ENCODE measurements at places on chromosomes 3 and 15.

DNA sequence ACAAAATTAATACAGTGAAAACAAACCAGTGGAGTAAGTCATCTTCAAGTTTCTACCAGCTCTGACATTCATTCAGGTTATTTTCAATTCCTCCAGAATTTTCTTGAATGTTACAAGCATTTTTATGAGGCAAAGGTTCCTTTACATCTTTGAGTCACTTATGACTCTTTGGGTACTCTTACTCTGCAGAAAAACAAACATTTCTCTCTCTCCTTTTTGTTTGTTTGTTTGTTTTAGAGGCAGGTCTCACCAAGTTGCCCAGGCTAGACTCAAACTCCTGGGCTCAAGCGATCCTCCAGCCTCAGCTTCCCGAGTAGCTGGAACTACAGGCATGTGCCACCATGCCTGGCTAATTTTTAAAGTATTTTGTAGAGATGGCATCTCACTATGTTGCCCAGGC is 233.5 kb downstream of the ADAMTSL3 start:
- no peak for DNase-seq

- peak; percentile 59 for DNase-seq
Measured at GRCh38 chr3:94336046-94336753, 273.3 kb downstream of the NSUN3 start.

- DNase-seq: peak; percentile 99
Measured at GRCh38 chr3:177589911-177590381, 392.7 kb upstream of the TBL1XR1 start.

DNA sequence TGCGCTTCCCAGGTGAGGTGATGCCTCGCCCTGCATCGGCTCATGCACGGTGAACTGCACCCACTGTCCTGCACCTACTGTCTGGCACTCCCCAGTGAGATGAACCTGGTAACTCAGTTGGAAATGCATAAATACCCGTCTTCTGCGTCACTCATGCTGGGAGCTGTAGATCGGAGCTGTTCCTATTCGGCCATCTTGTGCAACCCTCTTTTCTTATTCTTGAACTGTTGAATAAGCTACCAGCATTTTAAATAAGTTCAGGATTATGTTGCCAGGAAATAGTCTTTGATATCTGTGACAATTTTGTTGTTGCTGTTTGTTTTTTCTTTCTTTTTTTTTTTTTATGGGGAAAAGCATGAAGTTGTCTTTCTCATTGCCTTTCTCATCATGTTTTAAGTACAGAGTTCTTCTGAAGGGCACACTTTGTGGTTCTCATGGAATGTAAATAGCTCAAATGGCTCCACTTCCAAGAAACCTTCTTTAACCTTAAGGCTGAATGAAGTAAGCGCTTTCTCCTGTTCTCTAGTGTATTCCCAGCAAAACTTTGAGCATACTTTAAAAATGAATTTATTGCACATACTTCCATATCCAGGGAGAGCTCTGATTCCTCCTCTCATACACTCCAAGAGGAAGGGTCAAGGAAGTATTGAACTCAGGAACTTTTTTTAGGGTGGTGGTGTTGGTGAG is 468.0 kb upstream of the TBL1XR1 start:
- peak; percentile 25 for DNase-seq

GRCh38 chr3:25191673-25192072 is 236.4 kb upstream of the RARB start:
- DNase-seq: no peak

DNA sequence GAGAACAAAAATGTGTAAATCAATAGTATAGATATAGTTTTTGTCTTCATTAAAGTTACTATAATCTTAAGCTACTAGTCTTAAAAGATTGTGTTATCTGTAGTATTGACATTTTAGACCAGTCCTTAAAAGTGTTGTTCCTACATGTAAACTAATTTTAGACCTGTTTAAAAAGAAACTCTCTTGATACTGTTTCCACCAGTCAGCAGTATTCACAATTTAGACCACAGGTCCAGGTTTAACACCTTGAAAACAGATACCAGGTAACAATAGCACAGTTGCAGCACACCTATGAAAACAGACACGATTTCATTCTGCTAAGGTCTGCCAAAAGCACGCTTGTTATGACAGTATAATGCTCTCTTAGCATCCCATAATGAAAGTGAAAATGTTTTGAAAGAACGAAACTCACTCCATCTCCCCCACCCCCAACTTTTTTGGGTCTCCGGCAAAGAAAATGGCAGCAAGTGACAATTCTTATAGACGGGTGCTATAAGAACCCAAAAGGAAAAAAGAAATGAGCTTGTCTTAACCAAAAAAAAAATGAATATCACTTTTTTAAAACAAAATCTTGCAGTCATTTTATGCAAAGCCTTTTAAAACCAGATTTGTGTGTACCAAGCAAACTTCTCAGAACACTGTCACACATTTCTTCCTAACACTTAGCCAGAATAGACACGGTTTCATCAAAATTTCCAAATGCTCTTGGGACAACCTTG is 1.6 kb downstream of the EIF4E3 start:
- no peak for DNase-seq

GRCh38 chr15:72935521-72935920 is 116.7 kb upstream of the NEO1 start:
- no peak for DNase-seq

GRCh38 chr15:60766391-60767128 is 287.6 kb upstream of the ICE2 start:
- DNase-seq: no peak

DNA sequence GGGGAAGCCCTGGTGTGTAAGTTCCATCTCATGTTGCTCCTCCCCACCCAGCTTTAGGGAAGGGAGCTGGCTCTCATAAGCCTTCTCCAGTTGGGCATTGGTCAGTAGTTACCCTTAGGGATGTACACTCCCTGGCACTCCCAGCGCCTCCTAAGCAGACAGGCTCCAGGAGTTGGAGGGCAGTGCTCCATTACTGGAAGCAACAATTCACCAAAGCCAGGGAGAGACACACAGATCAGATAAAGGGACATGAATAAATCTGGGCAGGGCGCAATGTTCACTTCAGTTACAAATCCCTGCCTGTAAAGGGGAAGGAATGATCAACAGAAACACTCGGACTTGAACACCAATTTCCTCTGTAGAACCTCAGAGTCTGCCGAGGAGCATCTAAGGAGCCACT is 169.1 kb upstream of the CTNNB1 start:
- DNase-seq: no peak

GRCh38 chr3:106619-107018 is 89.9 kb upstream of the CHL1 start:
- no peak for DNase-seq

DNA sequence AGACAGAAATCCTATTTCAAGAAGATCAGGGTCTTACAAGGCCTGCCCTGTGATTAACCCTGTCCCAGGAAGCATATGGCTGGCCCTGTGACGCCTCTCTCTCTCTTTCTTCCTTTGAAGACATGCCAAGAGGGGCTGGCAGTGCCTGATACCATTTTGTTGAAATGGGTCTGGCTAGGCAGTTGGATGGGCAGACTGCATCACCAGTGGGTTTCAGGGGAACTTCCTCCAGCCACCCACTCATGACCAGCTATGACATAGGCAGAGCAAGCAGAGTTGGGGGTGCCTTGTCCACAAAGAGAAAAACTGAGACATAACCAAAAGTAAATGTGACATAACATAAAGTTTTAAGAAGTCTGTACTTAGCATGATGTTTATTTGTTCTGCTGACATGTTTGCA is 31.4 kb upstream of the MANF start:
- no peak for DNase-seq

DNA sequence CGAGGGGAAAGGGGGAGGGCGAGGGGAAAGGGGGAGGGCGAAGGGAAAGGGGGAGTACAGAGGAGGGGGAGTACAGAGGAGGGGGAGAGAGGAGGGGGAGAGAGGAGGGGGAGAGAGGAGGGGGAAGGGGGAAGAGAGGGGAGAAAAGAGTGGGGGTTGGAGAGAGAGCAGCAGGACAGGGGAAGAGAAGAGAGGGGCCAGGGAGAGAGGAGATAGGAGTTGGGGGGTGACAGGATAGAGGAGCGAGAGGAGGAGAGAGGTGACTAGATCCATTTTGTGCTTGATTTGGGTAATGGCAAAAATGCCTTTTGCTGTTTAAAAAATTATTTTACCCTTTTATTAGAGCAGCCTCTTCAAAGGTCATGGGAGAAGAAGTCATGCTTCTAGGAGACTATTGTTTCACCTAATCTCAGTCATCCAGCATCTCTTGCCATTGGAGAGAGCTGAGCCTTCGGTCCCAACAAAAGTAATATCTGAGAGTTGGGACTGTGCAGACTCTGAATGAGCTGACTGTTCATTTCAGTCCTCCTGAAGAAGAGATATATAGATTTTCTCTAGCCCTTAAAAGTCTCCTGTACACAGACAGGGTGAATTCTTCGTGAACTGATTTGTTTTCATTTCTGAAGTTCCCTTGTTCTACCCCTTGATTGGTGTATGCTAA is 15.1 kb upstream of the TOP2B start:
- DNase-seq: no peak

DNA sequence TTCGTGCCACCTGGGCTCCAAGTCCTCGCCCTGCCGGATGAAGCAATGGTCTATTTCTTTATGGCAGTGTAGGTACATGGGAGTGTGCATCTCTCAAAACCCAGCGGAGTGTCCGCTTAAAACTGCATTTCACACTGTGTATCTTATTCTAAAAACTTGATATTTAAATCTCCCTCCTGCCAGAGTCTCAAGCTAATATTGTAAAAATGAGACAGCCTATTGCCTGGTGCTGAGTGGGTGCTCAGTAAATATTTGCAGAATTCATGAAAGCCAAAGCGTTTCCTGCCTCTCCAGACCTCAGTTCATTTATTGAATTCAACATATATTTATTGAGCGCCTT is 330 bp upstream of the TBC1D2B start:
- DNase-seq: no peak

DNA sequence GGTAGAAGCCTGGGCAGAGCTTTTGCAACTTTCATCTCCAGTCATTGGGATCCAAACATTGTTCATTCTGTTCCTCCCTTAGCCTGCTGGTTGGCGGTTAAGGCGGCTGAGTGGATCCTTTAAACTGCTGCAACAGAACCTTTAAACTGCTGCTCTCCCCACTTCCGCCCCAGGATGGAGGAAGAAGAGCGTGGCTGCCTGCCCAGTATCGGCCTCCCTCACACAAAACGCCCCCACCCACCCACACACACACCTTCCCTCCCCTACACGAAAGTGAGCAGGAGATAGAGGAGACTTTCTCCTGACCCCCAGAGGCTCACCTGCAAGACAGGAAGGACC is 460 bp upstream of the ZMAT3 start:
- peak; percentile 21 for DNase-seq

DNA sequence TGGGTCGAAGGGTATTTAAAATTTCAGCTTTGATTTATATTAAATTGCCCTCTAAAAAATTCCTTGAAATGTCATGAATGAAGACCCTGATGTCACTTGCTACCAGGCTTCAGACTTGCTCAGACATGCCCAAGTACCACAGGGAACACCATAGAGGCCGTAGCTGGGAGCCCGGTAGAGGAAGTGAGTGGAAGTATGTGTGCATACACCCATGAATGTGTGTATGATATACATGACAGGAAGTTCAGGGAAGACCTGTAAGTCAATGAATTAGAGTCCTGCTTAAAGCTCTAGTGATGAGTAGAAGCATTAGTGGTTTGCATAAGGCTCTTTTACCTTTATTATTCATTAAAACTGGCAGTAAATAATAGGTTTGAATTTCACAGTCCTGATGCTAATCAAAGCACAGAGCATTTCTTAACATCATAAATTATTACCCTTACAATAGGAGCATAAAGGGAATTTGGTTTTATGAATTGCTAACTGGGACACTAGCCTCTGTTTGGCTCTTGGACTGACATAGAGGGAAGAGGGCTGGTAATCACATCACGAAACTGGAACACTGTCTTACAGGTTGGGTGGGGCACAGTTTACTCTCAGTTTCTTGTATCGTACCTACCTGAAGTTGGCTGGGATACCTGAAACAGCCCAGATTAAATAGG is 144.4 kb downstream of the CHST2 start:
- no peak for DNase-seq

DNA sequence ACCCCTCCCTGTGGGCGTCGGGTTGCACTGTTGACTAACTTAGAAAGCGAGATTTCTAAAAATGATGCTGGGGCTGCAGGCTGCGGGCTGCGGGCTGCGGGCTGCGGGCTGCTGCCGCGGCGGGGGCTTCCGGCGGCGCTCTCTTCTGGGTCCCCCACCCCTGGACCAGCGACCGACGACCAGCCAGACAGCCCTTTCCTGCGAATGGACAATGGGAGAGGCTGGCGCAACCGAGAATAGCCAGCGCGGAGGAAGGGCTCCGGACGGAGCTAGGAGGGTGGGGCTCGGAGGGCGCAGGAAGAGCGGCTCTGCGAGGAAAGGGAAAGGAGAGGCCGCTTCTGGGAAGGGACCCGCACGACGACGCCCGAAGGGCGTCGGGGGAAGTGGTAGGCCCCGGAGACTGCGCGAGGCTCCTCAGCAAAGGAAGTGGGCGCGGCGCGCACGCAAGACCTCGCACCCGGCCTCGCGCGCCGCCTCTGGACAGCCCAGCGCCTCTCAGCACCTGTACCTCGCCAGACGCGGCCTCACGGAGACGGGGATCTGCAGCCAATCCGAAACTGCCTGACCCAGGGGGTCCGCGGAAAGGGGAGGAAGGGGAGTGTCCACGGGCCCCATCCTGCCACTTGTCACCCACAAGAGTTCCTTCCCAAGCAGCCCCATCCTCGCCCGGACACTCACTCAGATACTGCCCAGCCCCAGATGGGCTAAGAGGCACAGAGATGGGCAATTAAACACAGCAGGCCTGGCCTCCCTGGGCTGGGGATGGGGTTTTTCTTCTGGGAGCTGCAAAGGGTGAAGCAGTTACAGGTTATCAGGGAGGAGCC is 70.7 kb downstream of the SLC12A8 start:
- no peak for DNase-seq

DNA sequence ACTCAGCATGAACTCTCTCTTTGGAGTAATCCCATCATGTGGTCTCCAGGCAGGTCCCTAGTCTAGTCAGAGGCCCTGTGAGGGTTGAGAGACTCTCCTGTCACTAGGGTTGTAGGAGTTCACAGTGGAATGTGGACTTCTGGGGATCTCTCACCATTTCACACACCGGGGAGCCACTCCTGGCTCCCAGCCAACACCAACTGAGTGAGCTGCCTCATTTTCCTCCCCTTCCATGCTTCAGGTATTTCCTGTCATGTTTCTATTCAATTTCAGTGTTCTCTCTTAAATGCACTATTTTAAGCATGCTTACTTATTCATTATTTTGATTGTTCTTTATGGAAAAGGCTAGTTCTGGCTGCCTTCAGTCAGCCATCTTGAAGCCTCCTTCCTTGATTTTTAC is 467.5 kb upstream of the ARL6 start:
- DNase-seq: no peak

GRCh38 chr3:108620250-108620649 is 30.7 kb downstream of the DZIP3 start:
- DNase-seq: no peak

- DNase-seq: no peak
Measured at GRCh38 chr15:52924630-52925029, 134.5 kb upstream of the ONECUT1 start.
